Panc1 (cell line): ENCODE measurements at places on chromosomes 12 and 14. TPM values are rescaled to one million over a fixed set of nuclear protein-coding genes. Genes with fewer than 3 reads are reported as not detected.
A peak's percentile ranks its signal among the peaks of the same experiment; 100 is the strongest.

GRCh38 chr14:80388980-80389711, 177.8 kb upstream of the DIO2 start:
- H3K27ac ChIP-seq, result no peak overlapping the region
- DNase-seq, result no peak
- H3K36me3 ChIP-seq, result no peaks in the 10 kb centered on the region
- no peak overlapping the region for H3K4me3 ChIP-seq
- no peaks in the 10 kb centered on the region for H3K4me1 ChIP-seq

DNA sequence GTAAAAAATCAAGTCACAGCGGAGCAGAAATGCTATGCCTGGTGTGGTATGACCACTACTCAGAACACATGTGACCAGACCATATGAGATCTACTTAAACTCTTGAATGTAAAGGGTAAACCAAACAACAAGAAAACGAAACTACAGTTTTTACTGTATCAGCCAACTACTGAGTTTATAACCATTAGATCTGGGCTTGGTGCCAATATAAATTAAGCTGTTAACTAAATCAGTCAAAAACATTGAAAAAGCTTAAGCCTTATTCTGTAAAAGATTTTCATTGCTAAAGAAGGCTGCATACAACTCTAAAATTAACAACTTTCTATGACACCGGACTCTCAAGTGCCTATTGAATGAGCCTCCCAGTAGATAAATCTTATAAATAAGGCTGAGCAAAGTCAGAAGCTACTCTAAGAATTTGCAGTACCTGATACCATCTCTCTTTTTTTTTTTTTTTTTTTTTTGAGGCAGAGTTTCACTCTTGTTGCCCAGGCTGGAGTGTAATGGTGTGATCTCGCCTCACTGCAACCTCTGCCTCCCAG, 35.4 kb downstream of the SPTLC2 start:
- H3K4me3 ChIP-seq, result no peak overlapping the region; the same call in 1 of the 2 replicates
- H3K27me3 ChIP-seq, result no peaks in the 10 kb centered on the region
- H3K4me1 ChIP-seq, result 0 out of 2 replicates have a peak, but pooled peaks cover 2% of the 10 kb centered on the region

GRCh38 chr12:109503611-109504010, 26.2 kb downstream of the UBE3B start:
- H3K27me3 ChIP-seq, result no peaks in the 10 kb centered on the region
- H3K36me3 ChIP-seq, result peaks cover 16% of the 10 kb centered on the region; the same call in 1 of the 2 replicates
- no peak overlapping the region for H3K4me3 ChIP-seq
- no peak for DNase-seq
- no peaks in the 10 kb centered on the region for H3K4me1 ChIP-seq

DNA sequence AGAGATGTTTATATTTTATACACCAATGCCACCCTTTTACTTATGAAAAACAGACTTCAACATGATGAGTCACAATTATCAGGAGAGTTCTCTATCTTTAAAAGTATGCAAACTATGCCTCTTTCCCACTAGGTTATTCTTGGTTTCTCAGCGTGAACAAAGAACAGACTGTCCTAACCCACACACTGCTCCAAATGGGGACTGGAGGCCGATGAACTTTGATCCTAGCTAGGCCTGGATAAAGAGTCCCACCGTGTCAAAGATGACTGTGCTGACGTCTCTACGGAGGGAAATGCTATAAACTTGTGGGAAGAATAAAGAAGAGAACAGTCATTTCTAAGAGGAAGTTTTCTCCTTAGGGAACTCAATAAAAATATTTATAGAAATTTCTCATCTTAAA, 160.1 kb downstream of the EPS8 start:
- peak; percentile 35 for DNase-seq
- H3K27me3 ChIP-seq, result no peaks in the 10 kb centered on the region
- no peak overlapping the region for H3K4me3 ChIP-seq
- no peaks in the 10 kb centered on the region for H3K36me3 ChIP-seq

The SLC10A1 gene
- total RNA-seq, result not detected

The RFX4 gene
- not detected for total RNA-seq

- no peaks in the 10 kb centered on the region for H3K27me3 ChIP-seq
- H3K4me1 ChIP-seq, result no peaks in the 10 kb centered on the region
- H3K4me3 ChIP-seq, result no peak overlapping the region
- no peak overlapping the region for H3K27ac ChIP-seq
- H3K36me3 ChIP-seq, result no peaks in the 10 kb centered on the region
- DNase-seq, result no peak
Observed at GRCh38 chr14:101840649-101841369, 79.3 kb downstream of the PPP2R5C start.

- H3K4me1 ChIP-seq, result no peaks in the 10 kb centered on the region
- no peak overlapping the region for H3K27ac ChIP-seq
- no peak for DNase-seq
- H3K36me3 ChIP-seq, result no peaks in the 10 kb centered on the region
- H3K4me3 ChIP-seq, result no peak overlapping the region
Observed at GRCh38 chr12:72296389-72296788, 24.2 kb downstream of the TRHDE start.

The METAP2 gene
- total RNA-seq, result 86.1 TPM

GRCh38 chr12:108782971-108783370, 51.7 kb upstream of the CORO1C start:
- DNase-seq, result no peak
- no peak overlapping the region for H3K4me3 ChIP-seq
- H3K36me3 ChIP-seq, result peaks cover 2% of the 10 kb centered on the region; the same call in 1 of the 2 replicates
- H3K27me3 ChIP-seq, result no peaks in the 10 kb centered on the region
